ENCODE measurements at places on chromosomes 5 and 9.

DNA sequence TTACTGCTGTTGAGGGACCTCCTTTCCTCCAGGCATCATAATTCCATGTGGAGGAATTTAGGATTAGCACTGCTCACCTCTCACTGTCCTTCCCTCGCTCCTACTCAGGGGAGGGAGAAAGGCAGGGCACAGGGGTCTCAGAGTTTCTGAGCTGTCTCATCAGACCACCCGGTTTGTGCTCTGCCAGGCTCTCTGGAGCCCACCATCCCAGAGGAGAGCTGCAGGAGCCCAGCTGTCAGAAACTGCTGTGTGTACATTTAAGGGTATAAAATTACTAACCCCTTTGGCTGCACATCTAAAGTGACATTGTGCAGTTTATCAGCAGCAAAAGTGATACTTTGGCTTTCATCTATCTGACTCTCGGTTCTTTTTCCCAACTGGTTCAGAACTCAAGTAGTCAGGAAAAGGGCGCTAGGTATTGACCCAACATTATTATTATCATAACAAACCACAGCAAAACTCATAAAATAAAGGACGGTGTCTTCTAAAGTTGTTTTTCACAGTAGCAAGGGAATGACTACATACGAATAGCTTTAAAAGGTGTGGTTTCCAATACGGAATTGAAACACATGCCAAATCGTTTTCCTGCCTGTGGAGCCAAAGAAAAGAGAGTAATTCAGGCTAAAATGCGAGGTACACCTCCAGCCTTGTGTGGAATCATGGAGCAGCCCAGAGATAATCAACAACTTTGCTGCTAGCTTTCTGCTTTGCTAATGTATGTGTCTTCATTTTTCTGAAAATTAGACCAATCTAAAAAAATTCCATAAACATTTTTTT lies 348.1 kb downstream of the TMEM167A start:
- no peak for DNase-seq

DNA sequence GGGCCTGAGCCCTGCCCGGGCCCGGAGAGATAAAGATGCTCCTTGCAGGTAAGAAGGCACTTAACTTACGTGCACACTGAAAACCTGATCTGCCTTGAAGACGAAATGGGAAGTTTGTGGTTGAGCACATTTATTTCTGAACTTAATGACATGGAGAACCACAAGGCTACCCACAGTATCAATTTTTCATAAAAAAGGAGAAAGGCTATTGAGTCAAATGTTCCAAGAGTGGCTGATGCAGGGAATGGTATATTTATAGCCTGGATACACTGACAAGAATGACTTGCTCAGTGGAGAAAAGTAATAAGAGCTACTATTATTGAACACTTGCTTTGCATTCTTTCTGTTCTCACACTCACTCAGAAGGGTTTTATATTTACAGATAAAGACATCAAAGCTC lies 419.3 kb downstream of the ACTL7B start:
- DNase-seq, result no peak

GRCh38 chr5:141328231-141328630 lies 2.1 kb upstream of the PCDHGA1 start:
- DNase-seq, result no peak

DNA sequence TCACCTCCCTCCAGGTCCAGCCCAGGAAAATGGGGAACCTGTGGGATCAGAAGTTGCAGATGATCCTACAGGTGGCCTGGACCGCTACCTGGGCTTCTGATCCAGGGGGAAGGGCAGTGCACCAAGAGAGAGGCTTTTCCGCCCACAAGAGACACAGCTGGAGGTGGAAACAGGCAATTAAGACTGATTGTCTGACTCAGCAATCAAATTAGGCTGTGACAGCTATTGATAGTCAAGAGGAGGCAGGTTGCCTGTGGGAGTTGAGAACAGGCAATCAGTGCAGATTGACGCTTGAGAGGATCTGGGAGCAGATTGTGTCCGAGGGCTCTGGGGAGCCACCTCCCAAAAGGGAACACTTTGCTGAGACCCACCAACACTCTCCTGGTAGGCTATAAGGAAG lies 71.1 kb upstream of the SLC44A1 start:
- DNase-seq, result no peak

GRCh38 chr9:136619742-136620440 lies 42.8 kb upstream of the EGFL7 start:
- no peak for DNase-seq

DNA sequence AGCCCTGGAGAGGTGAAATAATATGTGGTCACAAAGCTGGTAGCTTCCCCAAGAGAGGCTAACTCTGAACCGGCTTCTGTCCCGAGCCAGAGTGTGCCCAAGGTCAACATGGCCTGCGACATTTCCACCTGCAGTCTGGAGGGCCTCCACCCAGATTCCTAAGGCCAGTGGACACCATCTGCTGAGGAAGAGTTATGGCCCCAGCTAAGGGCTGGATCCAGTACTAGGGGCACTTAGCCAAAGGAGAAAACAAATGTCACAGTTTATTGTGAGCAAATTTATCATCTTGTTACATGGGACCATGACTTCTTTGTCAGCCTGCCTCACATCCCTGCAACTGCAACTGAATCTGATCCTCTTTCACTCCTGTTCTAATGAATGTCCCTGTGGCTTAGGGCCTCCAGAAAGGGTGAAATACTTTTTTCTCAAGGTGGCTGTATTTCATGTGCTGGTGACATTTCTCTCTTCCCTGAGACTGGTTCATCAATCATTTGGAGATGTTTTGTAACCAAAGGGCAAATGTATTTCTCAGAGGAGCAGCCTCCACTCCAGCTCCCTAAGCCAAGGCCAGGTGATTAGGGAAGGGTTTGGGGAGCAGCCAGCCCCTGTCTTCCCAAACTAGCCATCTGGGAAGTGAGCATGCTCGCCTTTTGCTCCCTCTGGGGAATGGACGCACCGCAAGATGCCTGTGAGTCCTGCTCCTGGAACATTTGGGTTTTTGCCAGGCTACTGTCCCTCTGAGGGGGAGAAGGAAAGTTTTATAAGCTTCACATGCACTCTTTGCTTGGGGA lies 148.3 kb downstream of the CMYA5 start:
- DNase-seq, result peak; percentile 76

GRCh38 chr5:61023131-61023530 lies 78.1 kb downstream of the NDUFAF2 start:
- DNase-seq, result peak; percentile 37

GRCh38 chr9:79912318-79913070 lies 340.7 kb downstream of the TLE4 start:
- DNase-seq, result peak; percentile 82

DNA sequence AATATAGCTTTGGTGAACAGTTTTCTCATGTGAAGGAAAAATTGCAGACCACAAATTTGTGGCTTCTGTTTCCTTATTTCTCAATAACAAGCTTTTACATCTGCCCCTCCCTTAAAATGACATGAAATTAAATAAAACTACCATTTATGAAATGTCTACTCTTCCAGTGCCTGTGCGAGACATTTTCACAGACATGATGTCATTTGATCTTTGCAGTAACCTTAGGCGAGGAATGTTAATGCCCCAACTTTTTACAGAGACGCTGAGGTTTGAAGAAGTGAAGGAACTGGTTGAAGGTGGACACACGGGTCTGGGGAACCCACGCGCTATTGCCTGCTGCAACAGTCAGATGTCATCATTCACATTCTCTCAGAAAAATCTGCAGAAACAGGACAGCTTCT lies 61.5 kb downstream of the OSTF1 start:
- DNase-seq, result peak; percentile 11

- no peak for DNase-seq
Observed at GRCh38 chr5:74476819-74477453, 163.6 kb downstream of the ENC1 start.

- no peak for DNase-seq
Observed at GRCh38 chr5:95936812-95937397, 24.7 kb downstream of the ELL2 start.
